NB4 (cell line): ENCODE measurements at places on chromosomes 3 and 15.

GRCh38 chr3:31613177-31613576, 80.5 kb downstream of the STT3B start:
- DNase-seq = no peak

DNA sequence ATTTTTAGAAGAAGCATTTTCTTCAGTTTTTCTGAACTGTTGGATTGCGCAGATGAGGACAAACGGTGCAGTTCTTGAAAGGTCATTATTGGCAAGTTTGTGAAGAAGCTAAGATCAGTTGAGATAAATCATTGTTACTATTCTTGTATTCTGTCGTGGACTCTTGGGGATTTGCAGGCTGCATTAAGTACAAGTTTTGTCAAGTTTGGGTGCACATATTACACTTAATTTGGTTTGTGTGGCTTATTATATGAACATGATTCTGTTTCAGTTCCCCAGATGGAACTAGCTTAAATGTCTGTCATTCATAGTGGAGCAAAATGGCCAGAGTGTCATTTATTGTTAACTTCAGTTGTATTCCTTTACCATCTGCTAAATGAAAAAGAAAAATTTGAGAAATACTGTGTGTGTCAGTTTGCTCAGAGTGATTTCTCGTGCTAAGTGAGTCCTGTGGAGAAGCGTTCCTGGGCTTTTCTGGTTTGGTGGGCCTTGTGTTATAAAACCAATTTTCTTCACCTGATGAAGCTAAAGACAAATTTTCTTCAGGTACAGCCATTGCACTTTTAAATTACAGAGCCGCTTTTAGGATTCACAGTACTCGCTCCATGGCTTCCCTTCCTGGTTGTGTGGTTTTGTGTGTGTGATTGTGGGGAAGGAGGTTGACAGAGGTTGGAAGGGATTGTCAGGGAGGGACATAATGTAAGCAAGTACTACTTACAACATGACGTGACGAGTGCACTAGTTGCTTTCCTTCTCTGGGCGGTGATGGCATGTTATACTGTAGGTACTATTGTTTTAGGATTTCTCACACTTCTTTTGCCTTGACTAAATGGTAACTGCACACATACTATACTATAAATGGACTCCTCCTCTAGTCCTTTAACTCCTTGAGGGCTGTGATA, 1.7 kb downstream of the AKAP13 start:
- DNase-seq = peak; percentile 23

GRCh38 chr3:18499301-18499700, 74.2 kb upstream of the SATB1 start:
- peak; percentile 2 for DNase-seq

DNA sequence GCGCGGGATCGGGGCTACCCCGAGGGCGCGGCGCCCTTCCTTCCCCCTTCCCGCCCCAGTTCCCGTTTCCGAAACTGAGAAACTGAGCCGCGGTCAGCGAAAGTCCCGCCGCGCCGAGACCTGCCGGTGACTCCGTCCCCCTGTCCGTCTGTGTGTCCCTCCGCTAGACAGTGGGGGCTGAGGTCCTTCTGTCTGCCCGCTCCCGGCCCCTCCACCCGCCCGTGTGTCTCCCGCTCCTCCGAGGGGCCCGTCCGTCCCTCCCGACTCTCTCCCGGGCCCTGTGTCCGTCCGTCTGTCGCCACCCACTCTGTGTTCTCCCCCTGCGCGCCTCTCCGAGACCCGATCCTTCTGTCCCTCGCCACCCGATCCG, 426 bp downstream of the PRKCD start:
- peak; percentile 54 for DNase-seq

- peak; percentile 84 for DNase-seq
These were observed at the start of gene MRAS for GRCh38 chr3:138347960-138348753. MRAS (plus strand) TSS chr3:138348579; CDS start chr3:138372884, 24,305 bp downstream.

- no peak for DNase-seq
These were observed 195.3 kb downstream of the OSBPL10 start for GRCh38 chr3:31785734-31786133.

GRCh38 chr15:37122703-37123102, 22.4 kb upstream of the MEIS2 start:
- DNase-seq = no peak

GRCh38 chr15:61489571-61489970, 260.5 kb upstream of the RORA start:
- no peak for DNase-seq

- DNase-seq = no peak
These were observed 40.2 kb downstream of the CLEC3B start for GRCh38 chr3:45066109-45066801.

- DNase-seq = no peak
These were observed 115.9 kb downstream of the DCLK3 start for GRCh38 chr3:36648241-36649034.
